Eye (tissue), 1 donor: ENCODE measurements at places on chromosomes 6 and 20.

DNA sequence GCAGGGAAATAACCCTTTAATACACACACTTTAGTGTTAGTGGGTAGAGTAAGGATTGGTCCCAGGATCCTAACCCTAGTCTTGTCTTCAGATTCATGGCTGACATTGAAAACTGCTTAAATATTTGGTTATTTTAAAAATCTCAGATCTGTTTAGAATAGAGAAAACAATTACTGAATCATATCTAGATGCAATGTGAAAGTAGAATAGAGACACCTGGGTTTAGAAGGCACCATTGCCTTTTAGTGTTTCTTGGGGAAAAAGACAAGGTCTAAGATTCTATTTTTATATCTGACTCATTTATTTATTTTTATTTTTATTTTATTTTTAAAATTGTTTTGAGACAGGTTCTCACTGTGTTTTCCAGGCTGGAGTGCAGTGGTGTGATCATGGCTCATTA, 6.0 kb downstream of the DDX43 start:
- no peak for DNase-seq

GRCh38 chr6:28974505-28974904, 30.6 kb downstream of the ZNF311 start:
- DNase-seq = no peak

DNA sequence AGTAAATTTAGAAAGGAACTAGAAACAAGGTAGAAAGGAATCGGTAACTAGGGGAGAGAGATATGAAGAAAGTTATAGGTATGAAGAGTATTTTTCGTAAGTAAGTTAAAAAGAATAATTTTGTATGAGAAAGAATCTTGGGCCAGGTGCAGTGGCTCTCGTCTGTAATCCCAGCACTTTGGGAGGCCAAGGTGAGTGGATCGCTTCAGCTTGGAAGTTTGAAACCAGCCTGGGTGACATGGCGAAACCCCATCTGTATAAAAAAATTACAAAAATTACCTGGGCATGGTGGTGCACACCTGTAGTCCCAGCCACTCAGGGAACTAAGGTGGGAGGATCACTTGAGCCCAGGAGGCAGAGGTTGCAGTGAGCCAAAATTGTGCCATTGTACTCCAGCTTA, 42.0 kb downstream of the TCP11 start:
- no peak for DNase-seq

DNA sequence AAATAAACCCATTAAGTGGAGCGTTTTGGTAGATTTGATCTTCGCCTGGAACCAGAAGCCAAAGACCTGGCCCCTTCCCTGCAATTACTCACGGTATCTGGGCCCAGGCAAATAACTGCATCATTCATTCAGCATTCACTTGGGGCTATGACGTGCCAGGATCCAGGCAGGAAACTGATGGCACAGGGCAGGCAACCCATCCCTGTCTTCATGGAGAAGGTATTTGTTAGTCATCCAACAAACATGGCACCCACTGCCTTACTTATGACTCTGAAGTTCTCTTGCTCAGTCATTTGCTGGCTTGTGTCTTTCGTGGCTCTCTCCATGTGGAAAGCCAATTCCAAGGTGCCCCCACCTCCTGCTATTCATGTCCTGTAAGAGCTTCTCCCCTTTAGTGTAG, 232.4 kb downstream of the BMP7 start:
- DNase-seq = no peak

GRCh38 chr6:17022604-17023003, 79.2 kb upstream of the STMND1 start:
- DNase-seq = no peak

- no peak for DNase-seq
Observed at GRCh38 chr20:57399587-57400155, 8.5 kb downstream of the RBM38 start.

- DNase-seq = no peak
Observed at GRCh38 chr6:43299338-43300293, 1.6 kb downstream of the SLC22A7 start.

DNA sequence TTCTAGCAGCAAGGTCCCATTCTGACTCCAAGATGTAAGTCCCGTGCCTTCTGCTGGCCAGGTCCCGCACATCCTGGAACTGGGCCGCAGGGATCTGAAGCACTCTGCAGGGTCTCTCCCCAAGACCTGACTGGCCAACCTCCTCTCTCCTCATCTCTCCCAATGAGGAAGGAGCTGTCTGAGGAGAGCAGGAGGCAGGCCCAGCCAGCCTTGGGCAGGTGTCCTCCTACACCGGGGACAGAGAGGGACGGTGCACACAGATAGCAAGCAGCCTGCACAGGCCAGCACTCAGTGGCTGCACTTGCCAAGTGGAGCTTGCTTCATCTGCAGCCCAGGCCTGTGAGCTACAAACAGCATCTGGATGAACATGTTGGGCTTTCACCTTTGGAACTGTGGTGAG, 76.8 kb upstream of the CD93 start:
- DNase-seq = no peak

DNA sequence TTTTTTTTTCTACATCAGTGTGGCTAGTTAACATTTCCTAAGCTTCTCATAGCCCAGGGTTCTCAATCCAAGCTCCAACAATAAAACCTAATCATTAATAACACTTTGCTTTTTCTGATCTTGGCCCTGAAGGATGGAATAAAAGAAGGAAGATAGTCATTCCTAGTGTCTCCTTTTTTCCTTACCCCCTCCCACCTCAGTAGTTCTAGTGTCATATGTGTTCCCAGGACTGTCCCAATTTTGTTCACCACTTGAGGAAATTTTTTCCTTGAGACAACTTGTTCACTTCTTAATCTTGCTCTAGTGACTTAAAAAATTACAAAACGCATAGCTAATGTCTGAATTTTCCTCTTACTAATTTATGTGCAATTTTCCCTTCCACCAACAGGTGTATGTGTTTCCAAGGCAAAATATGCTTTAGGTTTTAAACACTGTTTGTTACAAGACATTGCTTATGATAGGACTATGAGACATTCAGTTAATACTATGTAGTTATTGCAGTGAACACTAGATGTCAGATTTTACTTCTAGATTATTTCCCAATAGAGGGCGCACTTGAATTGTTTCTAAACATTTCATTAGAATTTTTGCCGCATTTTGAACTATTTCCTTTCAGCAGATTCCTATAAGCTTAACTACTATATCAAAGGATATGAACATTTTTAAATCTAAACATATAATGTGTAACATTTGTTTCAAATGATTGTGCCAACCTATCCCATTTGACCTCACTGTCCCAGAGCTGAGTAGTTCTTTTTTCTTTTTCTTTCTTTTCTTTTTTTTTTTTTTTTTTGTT, 18.5 kb upstream of the C6orf141 start:
- peak; percentile 83 for DNase-seq

- no peak for DNase-seq
Observed at GRCh38 chr20:58715391-58715800, 22.8 kb downstream of the NPEPL1 start.

GRCh38 chr6:27031302-27031701, 216.2 kb upstream of the PRSS16 start:
- DNase-seq = no peak

GRCh38 chr6:98976674-98977385, 29.1 kb upstream of the FBXL4 start:
- peak; percentile 28 for DNase-seq

DNA sequence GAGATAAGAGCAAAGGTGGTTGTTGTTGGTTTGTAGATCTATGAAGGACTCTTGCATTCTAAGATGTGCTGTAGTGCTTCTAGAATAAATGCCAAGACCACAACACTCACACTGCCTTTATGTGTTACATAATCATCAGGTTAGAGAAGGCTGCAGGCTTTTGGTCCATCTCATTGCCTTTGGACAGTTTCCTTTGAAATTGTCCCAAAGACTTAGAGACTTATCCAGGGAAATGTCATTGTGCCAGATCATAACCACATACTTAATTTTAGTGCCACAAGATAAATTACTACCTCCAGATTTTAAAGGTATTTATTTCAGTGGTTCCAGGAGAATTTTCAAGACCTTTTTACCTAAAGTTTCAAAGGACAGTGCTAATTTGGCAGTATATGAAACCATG, 666.6 kb upstream of the CITED2 start:
- no peak for DNase-seq

DNA sequence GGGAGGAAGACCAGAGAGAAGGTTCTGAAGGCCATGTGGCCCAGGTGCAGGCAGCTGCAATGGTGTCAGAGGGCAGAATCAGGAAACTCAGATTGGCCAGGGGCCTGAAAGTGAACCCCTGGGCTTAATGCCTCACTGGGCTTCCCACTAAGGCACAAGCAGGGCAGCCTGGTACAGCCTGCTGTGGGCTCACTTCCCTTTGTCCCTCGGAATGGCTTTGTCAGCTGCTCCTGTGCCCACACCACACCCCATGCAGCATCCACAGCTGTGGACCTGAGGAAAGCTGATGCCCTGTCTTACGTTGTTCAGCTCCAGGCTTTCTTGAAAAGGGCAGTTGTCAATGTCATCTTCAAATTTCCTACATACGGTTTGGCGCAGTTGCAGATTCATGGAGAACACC, 2.4 kb downstream of the CST9 start:
- DNase-seq = no peak

DNA sequence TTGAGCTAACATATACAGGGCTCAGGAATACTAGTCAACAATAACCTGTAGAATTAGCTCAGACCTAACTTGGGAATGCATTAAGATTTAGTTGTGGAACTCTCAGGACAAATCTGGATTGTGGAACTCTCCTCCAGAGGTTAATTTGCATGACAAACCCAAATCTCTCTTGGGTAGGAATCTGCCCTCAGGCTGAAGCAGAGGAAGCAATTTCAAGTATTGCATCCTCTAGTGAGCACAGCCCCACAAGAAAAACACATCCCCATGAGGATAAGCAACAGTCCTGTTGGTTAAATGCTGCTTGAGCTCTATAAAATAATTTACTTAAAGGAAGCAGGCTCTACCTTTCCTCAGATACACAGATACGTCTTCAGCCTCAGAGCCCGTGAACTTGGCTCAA, 170.9 kb upstream of the STXBP5 start:
- DNase-seq = peak; percentile 5

- DNase-seq = peak; percentile 23
Observed at GRCh38 chr6:156126535-156126934, 650.6 kb upstream of the ARID1B start.

- DNase-seq = no peak
Observed at GRCh38 chr6:16748025-16748319, 13.3 kb downstream of the ATXN1 start.

DNA sequence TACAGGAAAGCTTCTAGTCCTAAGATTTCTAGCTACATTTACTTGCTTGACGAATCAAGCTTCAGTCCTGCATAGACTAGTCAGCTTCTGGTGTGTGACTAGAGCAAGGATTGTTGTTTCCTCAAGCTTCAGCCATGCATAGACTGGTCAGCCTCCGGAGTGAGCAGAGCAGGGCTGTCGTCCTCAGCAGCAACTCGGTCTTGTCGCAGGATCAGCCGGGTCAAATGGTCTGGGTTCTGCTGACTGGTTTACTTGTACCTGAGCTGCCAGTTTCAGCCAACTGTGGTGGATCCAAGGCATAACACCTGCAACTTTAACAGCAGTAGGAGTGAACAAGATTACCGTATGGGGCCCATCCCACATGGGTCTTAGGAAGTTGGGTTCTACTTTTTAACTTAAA, 10.8 kb upstream of the GMPR start:
- DNase-seq = no peak

DNA sequence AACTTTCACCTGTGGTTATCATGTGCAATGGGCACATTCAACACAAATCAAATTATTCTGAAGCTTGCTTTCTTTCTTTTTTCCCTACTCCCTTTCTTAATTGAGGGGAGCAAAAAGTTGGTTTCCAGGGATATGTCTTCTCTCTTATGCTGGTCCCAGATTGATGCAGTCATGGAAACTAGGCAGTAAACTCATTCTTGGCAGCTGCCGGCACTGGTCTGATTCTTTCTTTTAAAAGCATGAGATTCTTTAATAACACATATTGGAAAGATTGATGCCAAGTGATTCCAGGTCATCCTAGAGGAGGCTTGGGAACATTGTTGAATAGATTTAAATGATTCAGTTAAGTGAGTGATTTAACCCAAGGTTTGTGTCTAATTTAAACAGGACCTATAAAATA, 29.0 kb downstream of the PTPRA start:
- DNase-seq = peak; percentile 16

DNA sequence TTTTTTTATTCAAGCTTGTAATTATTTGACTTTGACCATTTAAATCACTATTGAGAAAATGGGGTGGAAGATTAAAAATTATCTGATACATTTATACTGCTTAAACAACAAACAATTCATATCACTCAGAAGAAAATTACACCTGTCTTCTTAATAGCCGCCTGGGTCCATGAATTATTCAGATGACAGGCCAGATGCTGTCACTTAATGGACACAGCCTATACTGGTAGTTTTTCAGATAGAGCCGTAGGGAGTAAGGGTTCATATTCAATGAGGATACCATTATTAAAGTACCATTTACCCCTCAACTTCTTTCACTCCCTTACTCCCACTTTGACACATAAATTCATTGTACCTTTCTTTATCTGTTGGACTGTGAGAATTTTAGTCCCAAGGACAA, 1193.4 kb upstream of the MAP3K7 start:
- DNase-seq = peak; percentile 66

DNA sequence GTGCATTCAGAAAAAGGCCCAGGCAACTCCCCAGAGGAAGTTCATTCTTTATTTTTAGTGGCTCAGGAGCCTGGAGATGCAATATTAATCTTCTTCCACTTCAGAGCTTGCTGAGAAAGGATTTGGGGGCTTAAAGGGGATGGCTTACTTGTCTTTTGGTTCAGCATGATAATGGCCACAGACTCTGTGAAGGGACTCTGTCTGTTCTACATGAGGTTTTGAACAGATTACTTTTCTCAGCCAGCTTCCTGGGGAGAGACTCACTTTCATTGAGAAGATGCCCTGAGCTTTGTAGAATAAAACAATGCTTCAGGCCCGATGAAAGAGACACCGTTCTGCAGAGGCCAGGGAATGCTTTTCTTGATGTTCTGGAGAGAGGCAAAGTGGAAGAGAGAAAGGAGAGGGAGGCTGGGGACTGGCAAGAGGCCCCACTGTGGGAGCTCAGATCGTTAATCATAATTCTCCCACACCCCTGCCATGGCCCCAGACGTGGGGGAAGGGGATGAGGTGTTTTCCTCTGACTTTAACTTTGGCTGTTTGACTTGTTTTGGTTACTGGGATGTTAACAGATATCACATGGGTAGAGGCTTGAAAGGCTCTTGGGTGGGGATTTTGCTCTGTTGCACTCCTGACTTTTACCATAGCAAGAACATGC, 19.1 kb downstream of the SCP2D1 start:
- DNase-seq = no peak

DNA sequence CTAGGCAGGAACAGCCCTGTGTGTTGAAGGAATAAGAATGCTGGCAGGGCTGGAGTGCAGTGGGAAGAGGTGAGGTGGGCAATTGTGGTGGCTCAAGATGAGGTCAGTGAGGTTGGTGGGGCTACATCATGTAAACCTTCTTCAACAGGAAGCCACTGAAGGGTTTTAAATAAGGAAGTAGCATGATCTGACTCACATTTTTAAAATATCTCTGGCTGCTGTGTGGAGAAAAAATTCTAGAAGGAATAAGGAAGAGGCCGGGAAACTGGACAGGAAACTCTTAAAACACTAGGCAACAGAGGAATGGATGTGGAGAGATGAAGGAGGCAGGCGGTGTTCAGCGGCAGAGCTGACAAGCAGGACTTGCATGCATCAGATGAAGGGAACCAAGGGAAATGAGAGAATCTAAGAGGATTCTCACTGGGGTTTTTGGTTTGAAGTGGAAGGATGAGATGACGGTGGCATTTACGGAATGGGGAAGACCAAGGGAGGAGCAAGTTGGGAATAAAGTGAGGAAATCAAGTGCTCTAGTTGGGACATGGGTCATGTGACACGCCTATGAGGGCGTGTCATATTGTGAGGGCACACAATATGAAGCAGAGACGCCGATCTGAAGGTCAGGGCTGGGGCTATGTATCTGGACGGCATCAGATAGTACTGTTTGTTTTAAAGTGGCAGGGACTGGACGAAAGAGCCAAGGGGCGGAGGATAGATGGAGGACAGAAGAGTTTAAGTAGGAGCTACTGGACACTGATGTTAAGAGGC, 18.2 kb downstream of the TMEM242 start:
- DNase-seq = no peak
